Activated T-cell treated with anti-CD3 and anti-CD28 coated beads, Interleukin-2, amount 50 U/mL, for 24 hours (primary cell): ENCODE measurements at places on chromosomes 4 and X.

DNA sequence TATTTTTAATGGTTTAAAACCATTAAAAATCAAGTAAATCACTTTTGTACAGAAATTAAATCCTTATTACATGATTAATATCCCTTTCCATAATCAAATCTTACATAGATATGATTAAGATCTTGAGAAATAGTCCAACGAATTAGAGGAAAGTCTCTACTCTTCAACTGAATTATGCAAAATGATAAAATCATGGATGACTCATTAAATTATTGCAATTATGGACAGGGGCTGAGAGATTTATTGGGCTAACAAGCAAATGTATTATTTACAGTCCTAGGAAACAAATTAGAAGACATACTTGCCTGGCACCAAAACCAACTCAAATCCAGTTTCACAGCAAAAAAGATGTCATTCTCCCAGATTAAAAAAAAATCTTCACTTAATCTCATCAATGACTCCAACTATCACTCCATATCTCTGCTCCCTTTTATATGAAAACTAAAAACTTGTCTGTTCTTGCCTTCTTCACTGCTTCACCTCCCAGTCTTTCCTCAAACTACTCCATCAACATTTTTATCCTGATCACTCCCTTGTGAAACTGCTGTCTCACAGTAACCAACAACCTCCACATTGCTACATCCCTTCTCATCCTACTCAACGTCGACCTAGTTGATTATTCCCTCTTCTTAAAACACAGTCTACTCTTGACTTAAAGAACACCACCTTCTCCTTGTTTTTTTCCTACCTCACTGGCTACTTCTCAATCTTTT, 18.4 kb upstream of the DDX60 start:
- DNase-seq: no peak

DNA sequence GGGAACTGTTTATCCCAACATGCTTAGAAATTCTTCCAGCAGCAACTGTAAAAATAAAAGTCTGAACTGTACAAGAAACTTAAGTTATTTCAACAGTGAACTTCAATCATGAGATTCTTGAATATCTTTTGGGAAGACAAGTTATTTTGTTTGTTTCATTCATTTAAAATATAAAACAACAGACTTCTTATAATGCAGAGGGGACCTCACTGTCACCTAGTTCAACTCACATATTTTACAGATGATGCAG, 14.9 kb downstream of the FAM9C start:
- no peak for DNase-seq

- no peak for DNase-seq
These were observed 2.5 kb downstream of the ADD1 start for GRCh38 chr4:2846172-2846571.

- no peak for DNase-seq
These were observed 14.0 kb downstream of the SOD3 start for GRCh38 chr4:24809376-24809775.

DNA sequence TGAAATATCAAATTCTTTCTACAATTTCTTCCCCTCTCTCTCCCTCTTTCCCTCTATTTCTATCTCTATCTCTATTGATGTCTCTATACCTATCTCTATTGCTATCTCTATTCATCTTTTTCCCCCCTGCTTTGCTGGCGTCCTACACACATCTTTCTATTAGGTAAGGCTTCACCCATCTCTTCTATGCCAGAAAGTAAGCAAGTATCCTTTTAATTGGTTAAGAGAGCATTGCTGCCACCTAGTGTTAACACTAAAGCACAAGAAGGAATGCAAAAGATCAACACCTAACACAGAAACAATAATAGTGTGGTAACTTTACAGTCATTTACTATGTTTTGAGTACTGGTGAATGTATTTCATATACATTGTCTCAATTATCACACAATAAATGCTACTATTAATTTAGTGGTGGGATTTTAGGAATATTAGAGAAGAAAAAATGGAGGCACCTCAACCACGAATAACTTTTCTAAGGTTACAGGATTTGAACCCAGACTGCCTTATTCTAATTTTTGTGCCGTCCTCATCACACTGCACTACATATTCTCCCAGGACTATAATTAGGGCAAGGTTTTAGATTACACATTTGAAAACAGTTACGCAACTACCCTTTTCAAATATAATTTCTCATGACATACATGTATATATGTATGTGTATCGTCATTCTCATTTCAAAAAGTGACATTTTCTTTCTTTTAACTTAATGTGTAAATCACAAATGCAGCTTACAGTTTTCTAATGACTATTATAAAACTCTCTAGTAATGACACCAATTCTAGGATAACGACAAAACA, 3.7 kb upstream of the C4orf36 start:
- no peak for DNase-seq

DNA sequence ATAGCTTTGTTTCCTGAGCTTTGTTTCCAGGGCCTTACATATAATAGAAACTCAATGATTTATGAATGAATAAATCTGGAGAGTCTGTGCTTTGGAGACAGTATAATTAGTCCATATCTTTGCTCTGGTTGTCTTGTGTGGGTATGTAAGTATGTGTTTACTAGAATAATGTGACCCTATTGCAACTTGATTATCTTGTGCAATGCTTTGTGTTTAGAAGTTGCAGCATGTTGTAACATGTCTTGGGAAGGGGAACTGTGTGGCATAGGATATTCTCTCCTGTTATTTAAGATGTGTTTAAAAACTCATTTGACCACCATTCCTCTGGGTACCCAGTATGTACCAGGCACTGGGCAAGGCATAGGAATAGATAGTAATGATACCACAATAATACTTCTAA, 6.1 kb downstream of the SPATA18 start:
- DNase-seq: no peak

- no peak for DNase-seq
These were observed 9.7 kb downstream of the AMMECR1 start for GRCh38 chrX:110308220-110308619.
